ENCODE measurements at places on chromosomes 1 and 21. TPM values are rescaled to one million over a fixed set of nuclear protein-coding genes. Genes with fewer than 3 reads are reported as not detected.
A peak's percentile ranks its signal among the peaks of the same experiment; 100 is the strongest.

The PITHD1 gene
- 37.3 TPM for total RNA-seq

The KIF2C gene
- 3.2 TPM for total RNA-seq

- DNase-seq = no peak
Observed at GRCh38 chr21:34668803-34669148, at the start of gene CLIC6. CLIC6 (plus strand) TSS chr21:34668994; CDS start chr21:34669389, 395 bp downstream.

The TCEA3 gene
- 3.3 TPM for total RNA-seq

- no peak for DNase-seq
Observed at GRCh38 chr1:24284156-24284471, 35.0 kb upstream of the GRHL3 start.

The HUNK gene
- total RNA-seq = 0.34 TPM

GRCh38 chr21:25646474-25646873 is 7.4 kb downstream of the JAM2 start:
- DNase-seq = no peak

The SLC35A3 gene
- 16.6 TPM for total RNA-seq

The CDA gene
- total RNA-seq = not detected

The PLOD1 gene
- total RNA-seq = 375 TPM

- peak; percentile 57 for DNase-seq
Observed at GRCh38 chr1:185257950-185258208, 59.2 kb downstream of the IVNS1ABP start.

- DNase-seq = no peak
Observed at GRCh38 chr1:118993700-118994026, 5.5 kb upstream of the TBX15 start.

DNA sequence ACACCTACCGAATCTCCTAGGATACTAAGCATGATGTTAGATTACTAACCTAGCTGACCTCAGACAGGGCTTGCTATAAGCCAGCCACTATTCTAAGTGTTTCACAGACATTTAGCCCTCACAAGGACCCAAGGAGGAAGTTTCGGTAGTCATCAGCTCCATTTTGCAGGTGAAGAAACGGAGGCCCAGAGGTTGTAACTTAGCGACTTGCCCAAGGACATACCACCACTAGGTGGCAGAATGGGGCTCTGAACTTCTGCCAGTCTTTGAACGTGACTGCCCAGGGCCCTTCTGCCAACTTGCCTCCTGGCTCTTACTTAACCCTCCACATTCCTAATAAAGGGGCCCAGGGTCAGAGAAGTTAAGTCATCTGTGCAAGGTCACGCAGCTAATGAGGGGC is 283.5 kb downstream of the C1orf94 start:
- DNase-seq = no peak

- no peak for DNase-seq
Observed at GRCh38 chr1:238141353-238141752, 250.6 kb upstream of the ZP4 start.

GRCh38 chr1:234614081-234614489 is 4.1 kb upstream of the IRF2BP2 start:
- peak; percentile 57 for DNase-seq

The LCE1A gene
- not detected for total RNA-seq

The TRNP1 gene
- 16.4 TPM for total RNA-seq

GRCh38 chr1:159829273-159829634 is 2.6 kb downstream of the SLAMF8 start:
- DNase-seq = no peak

DNA sequence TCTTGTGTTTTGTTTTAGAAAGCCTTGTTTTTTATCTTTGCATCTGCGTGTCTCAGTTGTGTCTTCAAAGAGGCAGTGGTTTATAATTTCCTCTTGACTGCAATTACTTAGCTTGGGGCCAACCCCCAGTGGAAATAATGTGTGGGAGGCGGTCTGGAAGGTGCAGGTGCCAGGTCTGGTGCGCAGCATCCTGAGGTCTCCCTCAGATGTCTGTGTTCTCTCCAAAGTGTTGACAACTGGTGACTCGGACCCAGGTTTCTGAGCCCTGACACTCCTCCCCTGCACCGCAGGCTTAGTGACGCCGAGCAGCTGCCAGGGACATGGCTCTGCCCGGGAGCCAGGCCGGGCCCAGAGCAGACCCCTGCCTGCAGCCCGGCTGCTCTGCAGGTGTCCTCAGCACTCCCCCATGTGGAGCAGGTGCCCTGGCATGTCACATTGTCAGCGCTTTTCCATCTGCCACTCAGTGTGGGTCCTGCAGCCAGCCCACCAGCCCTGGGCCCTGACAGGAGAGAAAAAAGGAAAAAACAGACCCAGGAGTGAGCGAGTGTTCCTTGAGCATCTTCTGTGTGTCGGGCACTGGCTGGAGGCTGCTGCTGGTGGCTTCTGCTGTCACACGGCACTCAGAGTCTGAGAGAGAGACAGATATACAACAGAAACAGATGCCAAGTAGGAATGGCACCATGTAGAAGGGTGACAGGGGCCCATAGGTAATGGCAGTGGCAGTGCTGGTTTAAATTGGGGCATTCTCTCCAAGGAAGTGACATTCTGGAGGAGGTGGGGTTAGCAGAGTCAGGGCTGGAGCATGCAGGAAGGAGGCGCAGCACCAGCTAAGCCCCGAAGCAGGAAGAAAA is 24.8 kb upstream of the SELENON start:
- DNase-seq = no peak

The IQGAP3 gene
- 2.2 TPM for total RNA-seq

DNA sequence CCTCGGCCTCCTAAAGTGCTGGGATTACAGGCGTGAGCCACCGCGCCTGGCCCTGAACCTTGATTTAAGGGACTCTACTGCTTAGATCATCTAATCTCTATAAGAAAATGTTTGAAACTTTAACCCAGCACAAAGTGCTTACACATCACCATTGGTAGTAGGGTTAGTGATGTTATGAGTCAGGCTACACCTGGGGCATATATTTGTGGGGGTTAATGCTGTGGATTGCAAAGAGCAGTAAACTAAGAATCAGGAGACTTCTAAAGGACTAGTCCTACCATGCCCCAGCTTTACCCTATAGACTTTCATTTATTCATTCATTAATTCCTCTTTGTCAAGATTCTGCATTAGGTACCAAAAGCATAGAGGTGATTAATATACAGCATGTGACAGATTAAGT is 880.5 kb downstream of the TTLL7 start:
- DNase-seq = no peak

DNA sequence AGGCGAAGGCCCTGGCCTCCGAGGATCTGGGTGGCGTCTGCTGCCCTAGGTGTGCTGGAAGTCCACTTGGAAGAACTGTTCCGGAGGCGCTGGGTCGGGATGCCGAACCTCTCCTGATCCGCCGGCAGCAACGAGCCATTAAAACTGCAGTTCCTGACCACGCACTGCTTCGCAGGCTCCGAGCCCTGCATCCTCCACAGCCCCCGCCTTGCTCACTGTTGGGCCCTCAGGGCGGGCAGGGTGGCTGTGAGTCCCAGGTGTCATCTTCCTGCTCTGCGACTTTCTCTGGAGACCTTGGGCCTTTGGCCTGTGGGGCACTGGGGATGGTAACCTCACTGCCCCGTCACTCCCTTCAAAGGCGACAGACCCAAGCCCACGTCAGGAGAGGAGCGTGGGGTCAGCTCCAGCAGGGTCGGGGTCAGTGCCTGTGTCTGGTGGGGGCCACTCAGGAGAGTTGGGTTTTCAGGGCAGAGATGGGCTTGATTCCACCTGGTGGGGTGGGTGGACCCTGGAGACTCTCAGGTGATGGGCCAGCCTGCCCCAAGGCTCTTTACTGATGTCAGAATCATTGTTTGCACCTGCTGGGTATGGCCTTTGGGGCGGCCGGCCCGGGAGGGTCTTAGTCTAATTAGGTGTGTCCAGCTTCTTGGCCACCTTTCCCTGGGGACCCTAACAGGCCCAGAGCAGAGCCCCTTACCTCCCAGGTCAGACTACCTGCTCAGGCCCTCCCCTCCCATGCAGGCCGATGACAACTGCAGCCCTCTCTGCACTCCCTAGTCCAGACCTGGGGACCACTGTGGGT is 3.1 kb downstream of the PRXL2B start:
- DNase-seq = no peak

DNA sequence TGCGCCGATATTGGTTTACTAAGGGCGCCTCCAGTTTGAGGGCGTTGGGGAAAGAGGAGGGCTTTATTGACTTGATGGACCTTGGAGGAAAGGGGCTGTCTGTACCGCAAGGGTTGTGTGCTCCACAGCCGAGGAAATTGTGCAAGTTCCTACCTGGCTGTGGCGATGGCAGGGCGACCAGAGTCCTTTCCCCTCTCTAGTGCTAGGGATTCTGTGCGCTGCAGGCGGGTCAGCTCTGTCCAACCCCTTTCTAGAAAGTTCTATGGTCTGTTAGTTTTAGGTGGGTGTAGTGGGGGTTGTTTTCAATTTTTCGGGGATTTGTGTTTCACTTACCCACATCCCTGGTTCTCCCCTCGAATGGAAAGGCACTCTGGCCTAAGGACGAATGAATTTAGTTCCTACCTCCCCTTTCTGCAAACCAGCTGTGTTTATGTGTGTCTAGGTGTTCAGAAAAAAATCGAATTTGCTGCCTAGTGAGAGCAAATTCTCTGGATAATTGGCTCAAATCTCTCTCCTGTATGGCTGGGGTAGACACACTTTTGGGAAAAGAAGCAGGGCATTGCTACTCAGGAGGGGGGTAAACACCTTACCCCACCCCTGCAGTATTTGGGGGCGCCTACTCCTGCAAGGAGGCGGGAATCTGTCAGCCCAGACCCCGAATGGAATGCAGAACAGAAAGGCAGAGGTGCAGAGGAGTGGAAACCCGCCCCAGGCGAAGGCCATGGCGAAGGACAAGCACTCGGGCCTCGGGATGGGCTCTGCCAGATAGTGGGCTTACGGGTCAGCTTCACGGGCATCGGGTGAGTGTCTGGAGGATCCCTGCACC is 2.0 kb downstream of the DMBX1 start:
- DNase-seq = no peak

GRCh38 chr1:38570657-38570975 is 289.0 kb downstream of the RRAGC start:
- DNase-seq = no peak

- DNase-seq = no peak
Observed at GRCh38 chr1:53979712-53980450, 33.7 kb downstream of the LRRC42 start.

The KCNQ4 gene
- 1.5 TPM for total RNA-seq

DNA sequence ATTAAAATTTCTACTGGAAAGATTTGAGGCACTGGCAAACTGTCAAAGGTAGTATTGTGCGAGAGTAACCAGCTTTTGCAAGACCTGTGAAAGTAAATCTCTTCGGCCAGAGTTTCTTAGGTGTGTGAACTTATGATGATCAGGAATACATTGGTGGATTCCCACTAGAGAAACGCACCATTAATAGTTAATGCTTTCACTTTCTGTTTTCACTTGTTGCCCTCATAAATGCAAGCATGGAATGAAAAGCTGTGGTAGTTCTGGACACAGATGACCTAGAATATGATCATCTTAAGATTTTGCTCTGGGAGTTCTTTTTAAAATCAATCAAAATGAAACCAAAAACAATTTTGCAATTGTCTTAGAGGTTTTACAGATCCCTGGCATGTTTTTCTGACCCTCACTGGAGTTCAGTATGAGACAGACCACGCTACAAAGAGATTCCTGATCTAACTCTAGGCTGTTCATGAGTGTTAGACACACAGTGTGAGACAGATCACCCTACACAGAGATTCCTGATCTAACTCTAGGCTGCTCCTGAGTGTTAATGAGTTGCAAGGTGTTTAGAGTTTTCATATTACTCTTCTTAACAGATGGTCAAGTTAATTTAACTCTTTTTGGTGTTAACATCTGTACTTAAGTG is 98.8 kb downstream of the SDCCAG8 start:
- peak; percentile 11 for DNase-seq

DNA sequence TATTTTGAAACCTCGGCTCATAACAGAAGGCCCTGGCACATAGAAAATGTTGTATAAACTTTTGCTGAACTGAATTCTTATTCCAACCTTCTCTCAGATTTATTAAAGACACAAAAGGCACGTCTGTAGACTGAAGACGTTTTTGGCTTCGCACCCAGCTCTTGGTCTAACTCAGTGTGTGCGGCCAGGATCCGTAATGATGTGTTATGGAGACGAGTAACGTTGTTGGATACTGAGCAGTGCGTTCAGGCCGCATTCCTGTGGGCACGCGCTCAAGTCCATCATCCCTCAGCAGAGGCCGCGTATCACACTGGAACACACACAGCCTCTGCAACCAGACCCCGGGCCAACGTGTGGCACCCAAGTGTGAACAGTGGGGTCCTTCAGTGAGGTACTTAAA is 154.8 kb upstream of the RAB4A start:
- DNase-seq = no peak

The LINGO4 gene
- not detected for total RNA-seq

Measured in astrocyte (in vitro differentiated cells and primary cell).